ENCODE measurements at places on chromosomes 1 and 21.
A peak's percentile ranks its signal among the peaks of the same experiment; 100 is the strongest.

GRCh38 chr1:247487057-247487456, 29.2 kb upstream of the OR2B11 start:
- peak; percentile 52 for DNase-seq

DNA sequence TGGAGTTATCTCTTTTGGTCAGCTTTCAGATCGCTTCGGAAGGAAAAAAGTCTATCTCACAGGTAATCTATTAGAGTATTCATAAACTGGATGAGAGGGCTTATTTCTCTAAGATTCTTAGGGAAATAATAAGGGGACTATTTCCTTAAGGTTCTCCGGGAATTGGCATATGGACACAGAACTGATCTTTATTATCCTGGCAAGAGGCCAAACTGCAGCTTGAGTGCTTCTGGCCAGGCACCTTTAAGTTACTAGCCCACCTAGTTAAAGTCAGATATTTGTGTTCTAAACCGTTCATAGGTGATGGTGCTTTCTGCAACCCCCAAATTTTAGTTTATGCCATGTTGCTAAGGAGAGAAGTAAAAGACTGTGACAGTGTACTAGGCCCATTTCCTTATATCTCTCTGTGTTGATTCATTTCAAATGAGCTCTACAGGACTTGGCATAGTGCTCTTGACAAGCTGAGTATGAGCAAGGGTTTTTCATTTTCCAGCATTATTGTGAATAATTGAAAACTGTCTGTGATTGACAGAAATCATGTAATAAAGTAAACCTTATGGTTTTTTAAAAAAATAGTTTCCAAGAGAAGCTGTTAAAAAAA, 43.4 kb downstream of the SLC22A15 start:
- no peak for DNase-seq

- DNase-seq = no peak
Measured at GRCh38 chr1:51088474-51088873, 13.6 kb upstream of the C1orf185 start.

DNA sequence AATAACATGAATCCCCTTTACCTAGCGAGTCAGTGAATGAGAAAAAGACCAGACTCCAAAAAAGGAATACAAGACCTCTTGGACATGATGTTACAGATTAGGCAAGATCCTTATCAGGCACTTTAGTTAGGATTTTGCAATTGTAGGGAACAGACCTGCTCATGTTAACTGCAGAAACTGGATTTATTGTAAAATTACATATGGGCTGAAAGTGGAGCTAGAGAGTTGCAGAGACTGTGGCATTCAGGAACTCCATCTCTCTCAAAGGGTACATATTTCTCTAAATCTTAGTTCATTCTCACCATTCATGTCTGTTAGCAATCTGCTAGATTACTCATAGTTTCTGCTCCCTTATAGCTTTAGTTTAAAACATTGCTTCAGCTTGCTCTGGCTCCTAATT, 142.2 kb downstream of the PAPPA2 start:
- DNase-seq = no peak

DNA sequence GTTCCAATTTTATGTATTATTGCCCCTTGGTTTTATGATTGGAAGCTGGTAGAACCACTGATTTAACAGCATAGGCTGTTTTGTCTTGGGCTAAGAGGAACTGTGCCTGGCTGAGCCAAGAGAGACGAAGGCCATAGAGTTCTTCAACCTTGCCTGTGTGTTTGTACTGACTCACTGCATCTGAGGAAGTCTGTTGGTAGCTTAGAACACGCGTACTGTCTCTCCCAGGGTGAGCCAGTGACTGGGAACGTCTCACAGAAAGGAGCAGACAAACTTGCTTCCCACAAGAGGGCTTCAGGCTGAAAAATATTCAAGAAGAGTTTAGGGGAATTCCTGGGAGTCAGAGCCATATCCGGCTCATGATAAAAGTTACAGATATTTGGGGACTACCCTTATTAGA, 14.9 kb downstream of the TMEM51 start:
- DNase-seq = no peak

DNA sequence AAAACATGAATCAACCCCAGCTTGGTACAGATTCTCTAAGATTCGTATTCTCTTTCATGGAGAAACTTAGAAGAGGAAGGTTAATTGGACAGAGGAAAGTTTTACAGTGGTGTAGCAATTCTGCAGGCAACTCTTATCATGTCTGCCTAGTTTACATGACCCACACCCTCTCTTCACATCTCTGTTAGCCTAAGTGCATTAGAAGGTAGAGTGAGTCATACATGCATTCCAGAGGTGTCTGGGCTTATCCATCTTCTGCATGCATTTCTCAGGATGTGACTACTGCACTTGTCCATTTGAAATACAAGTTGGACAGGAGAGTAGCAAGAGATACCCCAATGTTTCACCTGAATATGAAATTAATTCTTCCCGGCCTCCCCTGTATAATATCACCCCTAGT, 578.4 kb upstream of the NCAM2 start:
- no peak for DNase-seq

DNA sequence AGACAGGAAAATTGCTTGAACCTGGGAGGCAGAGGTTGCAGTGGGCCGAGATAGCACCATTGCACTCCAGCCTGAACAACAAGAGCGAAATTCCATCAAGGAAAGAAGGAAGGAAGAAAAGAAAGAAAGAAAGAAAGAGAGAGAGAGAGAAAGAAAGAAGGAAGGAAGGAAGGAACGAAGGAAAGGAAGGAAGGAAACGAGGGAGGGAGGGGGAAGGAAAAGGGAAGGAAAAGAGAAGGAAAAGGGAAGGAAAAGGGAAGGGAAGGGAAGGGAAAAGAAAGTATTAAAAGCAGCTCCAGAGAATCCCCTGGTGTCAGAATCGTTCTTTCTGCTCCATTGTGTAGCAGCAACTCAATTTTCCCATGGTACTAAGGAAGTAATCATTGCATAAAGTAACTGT, 19.2 kb upstream of the ZSWIM5 start:
- DNase-seq = no peak

- no peak for DNase-seq
Measured at GRCh38 chr1:43898981-43899380, 34.6 kb upstream of the ARTN start.

DNA sequence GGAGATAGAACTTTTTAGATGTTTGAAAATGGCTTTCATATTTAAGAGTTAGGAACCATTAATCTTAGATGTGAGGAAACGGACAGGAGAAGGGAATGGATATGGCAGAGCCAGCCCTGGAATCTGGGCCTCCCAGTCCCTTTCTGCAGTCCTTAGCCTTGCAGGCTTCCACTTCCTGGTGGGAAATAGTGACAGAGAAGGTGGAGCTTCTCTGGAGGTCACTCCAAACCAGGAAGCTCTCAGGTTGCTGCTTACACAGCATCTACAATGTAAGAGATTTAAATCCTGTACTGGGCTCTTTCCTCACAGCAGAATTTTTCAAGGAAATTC, 2.5 kb downstream of the S100A11 start:
- DNase-seq = no peak

All from CD4-positive, alpha-beta T cell treated with Interleukin-17A for 4 hours (primary cell).